H9 (cell line): ENCODE measurements at places on chromosomes 7 and 10. TPM values are rescaled to one million over a fixed set of nuclear protein-coding genes. Genes with fewer than 3 reads are reported as not detected.

MYOZ1 gene
- 1.5 and 2.4 TPM in 2 replicates for total RNA-seq

LLCFC1 gene
- not detected in 2 replicates for total RNA-seq

- H3K27ac ChIP-seq = no peak within 1 kb of the TSS
- peak within 1 kb of the TSS; percentile 58 for H3K4me3 ChIP-seq
- DNase-seq = peak; percentile 91
These were observed at the start of gene DLX5 for GRCh38 chr7:97024209-97025129. Gene DLX5, minus strand, starts transcription at chr7:97024831. Its CDS starts 208 bp downstream, at chr7:97024623.

DNA sequence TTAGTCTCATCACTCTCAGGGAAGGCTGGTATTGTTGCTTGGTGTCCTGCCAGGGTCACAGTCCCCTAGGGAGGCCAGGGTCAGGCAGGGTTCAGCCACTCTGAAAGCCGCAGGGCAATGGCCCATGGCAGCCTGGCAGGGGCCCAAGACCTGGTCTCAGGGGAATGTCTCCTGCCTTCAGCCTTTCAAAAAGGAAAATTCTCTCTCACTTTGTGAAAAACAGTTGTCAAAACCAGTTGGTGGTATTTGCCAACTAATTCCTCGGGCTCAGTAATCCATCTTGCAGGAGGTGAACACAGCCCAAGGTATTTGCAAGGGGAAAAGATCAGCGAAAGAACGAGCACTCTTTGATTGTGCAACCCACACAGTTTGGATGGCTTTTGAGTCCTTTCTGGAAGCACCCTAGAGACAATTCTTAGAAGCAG, 101.5 kb downstream of the JCAD start:
- no peak for DNase-seq
- no peak overlapping the region for H3K27ac ChIP-seq
- H3K4me1 ChIP-seq = no peaks in the 10 kb centered on the region
- H3K36me3 ChIP-seq = no peaks in the 10 kb centered on the region
- no peak overlapping the region for H3K4me3 ChIP-seq
- no peaks in the 10 kb centered on the region for H3K27me3 ChIP-seq

DNA sequence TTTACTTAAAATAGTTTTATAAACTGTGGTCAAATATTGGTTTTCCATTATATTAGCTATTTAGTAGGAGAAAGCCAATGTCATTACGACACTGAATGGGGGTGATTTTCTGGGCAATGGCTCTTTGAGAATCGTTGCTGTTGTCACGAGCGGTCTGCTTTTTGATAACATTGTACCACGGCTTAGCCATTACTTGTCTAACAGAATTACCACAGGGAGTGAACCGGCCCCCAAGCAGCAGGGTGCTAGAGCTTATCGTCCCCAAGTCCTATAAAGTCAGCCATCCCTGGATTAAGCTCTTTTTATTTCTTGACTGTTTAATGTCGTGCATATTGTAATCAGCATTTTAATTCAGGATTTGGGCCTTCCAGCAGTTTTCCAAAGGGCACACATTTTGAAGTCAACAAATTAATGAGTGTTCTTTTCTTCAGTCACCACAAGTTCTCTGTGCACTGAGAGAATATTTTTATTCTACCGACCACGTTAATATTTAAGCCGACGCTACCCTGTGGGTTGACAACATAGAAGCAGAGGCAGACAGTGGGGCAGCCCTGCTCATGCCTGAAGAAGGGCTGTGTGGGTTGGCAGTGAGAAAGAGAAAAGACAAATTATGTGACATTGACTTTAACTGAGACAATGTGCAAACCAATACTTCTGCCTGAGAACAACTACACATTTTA, 125.8 kb downstream of the ICA1 start:
- no peak overlapping the region for H3K27ac ChIP-seq
- H3K27me3 ChIP-seq = no peaks in the 10 kb centered on the region
- DNase-seq = no peak
- H3K4me1 ChIP-seq = no peaks in the 10 kb centered on the region

DNA sequence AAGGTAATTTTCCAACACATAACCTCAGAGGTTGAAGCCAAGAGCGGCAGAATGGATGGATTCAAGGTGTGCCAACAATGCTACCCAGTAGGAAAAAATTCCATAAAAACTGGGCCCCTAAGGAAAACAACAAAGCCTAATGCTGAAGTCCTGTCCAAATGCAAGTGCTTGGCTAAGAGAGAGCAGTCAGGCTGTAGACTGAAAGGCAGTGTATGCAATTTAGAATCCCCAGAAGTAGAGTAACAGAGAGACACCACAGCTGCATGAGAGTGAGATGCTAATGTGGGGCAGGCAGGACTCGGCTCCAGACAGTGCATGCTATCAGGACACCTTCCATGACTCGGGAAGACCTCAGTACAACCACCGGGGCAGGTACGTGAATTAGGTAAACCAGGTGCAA, 124.5 kb downstream of the ZFAND4 start:
- DNase-seq = no peak
- no peak overlapping the region for H3K27ac ChIP-seq
- H3K4me1 ChIP-seq = no peaks in the 10 kb centered on the region; the same call in 1 of the 2 replicates
